Astrocyte of the hippocampus (primary cell): ENCODE measurements at places on chromosomes 4 and X.

- no peak for DNase-seq
Measured at GRCh38 chr4:44462259-44462658, 13.7 kb upstream of the KCTD8 start.

DNA sequence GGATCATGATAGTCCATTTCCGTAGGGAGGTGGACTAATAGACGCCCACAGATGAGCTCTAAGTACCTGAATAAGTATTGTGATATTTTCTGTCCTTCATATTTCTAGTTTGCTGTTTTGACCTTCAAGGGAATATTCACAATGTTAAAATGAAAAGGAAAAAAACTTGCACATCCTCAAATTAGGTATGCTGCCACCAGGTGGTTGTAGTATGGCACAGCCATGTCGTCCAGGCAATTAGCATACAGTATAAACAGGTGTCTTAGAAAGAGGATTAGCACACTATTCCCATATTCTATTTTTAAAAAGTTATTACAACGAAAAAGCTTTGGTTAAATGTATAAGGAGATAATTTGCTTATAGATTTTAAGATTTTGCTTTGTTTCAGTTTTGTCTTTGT is 802.0 kb downstream of the RPA4 start:
- DNase-seq, result peak; percentile 43

GRCh38 chr4:98151145-98151924 is 8.1 kb upstream of the STPG2 start:
- no peak for DNase-seq

- DNase-seq, result no peak
Measured at GRCh38 chr4:1091561-1091995, 21.8 kb downstream of the RNF212 start.

GRCh38 chr4:17230727-17231126 is 281.2 kb downstream of the QDPR start:
- no peak for DNase-seq

- no peak for DNase-seq
Measured at GRCh38 chr4:20288846-20289512, 37.3 kb downstream of the SLIT2 start.

GRCh38 chr4:61182915-61183314 is 17.2 kb upstream of the ADGRL3 start:
- DNase-seq, result no peak

GRCh38 chrX:20221902-20222301 is 44.8 kb downstream of the RPS6KA3 start:
- peak; percentile 4 for DNase-seq

- DNase-seq, result no peak
Measured at GRCh38 chrX:109464231-109464630, 17.7 kb downstream of the GUCY2F start.

- peak; percentile 36 for DNase-seq
Measured at GRCh38 chrX:17187136-17187756, 187.8 kb upstream of the NHS start.

DNA sequence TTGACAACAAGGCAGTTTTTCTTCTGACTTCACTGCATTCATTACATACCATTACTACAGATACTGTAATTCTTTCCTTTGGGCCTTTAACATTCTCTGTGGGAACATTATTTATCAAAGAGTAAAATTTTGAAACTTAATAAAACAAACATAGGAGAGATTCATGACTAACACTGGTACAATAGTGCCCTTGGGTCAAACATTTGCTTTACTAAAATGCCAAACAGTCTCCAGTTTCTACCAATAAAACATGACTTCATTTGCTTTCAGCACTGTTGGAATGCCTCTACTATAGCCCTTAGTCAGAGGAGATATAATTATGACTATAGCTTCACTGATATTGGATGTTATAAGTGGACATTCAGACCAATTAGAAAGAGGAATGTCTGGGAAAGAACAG is 481.5 kb downstream of the PACRGL start:
- peak; percentile 11 for DNase-seq

- DNase-seq, result no peak
Measured at GRCh38 chr4:38222892-38223291, 262.7 kb downstream of the PTTG2 start.

DNA sequence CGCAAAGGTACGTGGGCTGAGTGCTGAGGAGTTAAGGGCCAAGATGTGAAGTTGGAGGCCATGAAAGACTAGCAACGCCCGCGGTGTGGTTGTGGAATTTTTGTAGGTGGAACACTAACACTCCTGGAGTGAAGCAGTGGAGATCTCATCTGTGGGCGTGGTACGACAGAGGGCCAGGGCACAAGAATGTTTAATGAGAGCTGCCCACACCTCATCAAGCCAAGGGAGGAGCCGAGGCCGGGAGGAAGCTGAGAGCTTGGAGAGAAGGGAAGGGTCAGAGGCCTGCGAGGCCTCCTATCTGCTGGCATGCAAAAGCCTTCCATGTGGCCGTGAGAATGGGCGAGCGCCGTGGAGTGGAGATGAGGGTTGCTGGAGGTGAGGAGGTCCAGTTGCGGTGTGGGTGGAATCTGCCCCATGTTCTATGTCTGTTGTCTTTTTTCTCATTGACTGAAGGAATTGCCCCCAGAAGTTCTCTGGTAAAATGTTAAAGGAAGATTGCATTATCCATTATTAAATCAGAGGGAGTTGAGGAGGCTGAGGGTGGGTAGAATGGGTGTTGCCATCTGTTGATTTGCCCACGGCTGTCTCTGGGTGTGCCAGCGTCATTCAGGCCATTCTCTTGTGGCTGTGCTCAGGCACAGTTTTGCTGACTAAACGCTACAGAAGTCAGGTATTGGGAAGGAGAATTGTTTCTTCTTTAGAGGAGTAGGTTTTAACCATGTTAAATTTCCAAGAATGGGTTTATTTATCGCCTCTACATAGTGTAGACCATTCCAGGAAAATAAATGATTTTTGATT is 19.8 kb downstream of the SNX25 start:
- no peak for DNase-seq

DNA sequence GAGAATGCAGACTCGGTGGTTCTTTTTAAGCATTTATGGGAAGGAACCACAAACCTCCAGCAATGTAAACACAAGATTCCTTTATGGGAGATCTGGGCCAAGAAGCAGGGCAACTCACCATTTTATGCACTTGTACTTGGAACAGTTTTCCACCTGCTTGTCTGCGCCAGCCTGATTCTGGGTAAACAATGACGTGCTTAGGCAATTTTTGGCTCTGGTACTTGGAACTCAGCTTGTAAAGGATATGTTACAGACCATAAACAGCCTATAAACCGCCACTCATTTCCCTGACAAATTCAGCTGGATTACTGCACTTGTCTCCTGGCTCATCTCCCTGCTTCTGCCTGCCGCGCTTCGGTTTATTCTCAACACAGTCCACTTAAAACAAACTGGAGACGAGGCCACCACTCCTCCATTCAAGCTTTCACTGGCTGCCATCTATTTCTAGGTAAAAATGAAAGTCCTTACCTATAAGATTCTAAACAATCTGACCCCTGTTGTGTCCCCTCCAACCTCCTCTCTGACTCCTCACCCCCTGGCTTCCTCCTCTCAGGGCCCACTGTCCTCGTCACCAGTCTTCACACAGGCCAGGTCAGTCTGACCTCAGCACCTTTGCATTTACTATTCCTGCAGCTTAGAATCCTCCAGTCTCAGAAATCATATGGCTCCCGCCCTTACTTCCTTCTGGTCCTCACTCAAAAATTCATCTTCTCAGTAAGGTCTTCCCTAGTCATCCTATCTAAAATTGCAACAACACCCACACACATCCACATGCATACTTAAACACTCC is 205.9 kb upstream of the GALNT7 start:
- peak; percentile 92 for DNase-seq

GRCh38 chrX:54529151-54529550 is 868 bp upstream of the GNL3L start:
- no peak for DNase-seq

GRCh38 chr4:150971901-150972300 is 43.2 kb downstream of the LRBA start:
- DNase-seq, result no peak

DNA sequence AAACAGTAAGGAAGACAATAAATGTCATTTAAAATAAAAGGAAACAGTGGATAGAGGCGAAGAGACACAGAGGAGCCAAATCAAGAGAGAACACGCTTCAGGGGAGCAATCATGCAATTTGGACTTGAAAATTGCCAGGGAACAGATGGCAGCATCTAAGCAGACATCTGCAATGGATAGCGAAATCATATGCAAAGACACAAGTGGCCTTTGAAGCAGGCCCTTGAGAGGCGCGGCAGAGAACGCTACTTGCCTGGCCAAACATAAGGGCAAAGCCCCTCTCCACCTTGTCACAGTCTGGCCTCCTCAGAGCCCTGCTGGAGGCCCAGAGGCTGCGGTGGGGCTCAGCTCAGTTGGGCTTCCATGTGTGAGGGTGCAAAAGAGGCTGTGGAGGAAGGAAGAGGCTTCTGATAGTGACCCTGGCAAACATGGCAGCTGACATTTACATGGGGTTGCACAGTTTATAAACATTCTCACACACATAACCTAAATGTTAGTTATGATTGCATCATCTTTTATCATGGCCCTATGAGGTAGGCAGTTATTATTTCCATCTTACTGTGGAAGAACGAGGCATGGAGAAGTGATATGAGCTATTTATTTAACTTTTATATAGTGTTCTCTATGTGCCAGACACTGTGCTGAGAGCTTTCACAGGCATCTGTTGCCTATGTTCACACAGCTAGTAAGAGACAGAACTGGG is 18.3 kb downstream of the ADGRG4 start:
- DNase-seq, result no peak

DNA sequence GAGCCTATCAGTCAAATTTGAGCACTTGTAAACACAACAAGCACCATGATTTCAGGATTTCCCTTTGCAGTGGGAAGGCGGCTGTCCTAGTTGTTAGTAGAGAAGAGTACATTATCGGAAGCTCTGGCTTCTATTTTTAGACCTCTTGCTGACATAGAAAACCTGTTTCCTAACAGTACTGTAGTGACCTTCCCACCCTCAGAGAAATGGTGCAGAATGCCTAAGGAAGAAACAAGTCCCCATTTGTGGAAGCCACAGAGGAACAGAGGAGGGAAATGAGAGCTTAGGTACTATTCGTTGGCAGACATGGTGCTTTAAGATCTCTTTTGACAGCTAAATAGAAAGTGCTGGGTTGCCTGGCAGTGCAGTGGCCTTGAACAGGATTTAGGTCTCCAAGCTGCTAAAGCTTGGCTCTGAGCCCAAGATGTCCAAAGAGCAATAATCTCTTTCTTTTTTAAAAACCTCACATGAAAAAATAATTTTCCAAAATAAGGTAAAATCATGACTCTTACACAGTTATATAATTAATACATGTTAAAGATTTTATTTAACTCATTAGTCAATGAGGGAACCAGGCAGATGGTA is 24.9 kb downstream of the GLRA2 start:
- DNase-seq, result no peak

DNA sequence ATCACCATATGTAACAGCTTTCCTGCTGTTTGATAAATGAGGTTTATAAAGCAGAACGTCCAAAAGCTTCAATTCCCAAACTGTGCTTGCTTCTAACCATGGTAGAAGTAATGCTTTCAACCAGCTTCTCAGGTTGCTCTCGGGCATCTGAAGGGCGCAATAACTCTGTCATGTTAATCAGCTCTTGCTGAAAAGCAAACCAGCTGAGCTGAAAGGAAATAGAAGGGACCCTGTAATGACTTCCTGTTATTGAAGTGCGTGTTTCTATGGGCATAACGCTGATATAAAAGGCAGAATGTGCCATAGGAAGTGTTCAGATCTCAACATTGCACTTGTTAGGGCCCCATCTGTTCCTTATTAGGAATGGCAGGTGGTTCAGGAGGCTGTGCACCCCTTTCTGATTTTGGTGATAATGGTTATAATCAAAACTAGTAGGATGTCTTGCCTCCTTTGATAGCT is 21.2 kb downstream of the HERC3 start:
- peak; percentile 33 for DNase-seq

DNA sequence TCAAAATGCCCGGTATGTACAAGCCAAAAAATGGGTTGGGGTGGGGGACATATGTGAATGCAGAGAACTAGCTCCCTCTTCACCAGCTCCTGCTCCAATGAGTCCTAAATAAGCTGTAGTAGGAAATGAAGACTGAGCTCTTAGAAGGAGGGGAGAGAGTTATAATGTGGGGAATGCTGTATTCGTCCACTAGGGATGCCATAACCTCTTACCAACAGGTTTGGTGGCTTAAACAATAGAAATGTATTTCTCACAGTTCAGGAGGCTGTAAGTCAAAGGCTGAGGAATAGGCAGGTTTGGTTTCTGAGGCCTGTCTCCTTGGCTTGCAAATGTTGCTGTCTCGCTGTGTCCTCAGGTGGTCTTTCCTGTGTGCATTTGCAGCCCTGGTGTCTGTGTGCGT is 4.4 kb upstream of the INPP4B start:
- no peak for DNase-seq

DNA sequence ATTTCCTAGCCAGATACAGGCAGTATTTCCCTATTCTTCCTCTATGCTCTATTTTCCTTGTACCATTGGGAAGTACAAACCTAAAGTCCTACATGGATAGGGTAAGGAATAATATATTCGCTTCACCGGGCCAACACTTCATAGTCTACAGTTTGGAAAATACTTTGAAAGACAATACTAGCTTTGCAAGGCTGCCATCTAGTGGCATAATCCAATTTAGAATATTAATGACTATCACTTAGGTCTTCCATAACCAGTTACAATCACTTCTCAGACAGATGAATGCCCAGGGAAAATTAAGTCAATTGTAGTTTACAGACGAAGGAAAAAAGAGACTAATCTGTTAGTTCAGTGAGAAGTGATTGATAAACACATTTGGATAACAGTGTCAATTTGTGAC is 141.0 kb upstream of the FAM47C start:
- peak; percentile 42 for DNase-seq

- DNase-seq, result peak; percentile 33
Measured at GRCh38 chrX:2299871-2300270, 200.9 kb downstream of the DHRSX start.

GRCh38 chrX:24145303-24146186 is 4.0 kb upstream of the ZFX start:
- DNase-seq, result peak; percentile 59

DNA sequence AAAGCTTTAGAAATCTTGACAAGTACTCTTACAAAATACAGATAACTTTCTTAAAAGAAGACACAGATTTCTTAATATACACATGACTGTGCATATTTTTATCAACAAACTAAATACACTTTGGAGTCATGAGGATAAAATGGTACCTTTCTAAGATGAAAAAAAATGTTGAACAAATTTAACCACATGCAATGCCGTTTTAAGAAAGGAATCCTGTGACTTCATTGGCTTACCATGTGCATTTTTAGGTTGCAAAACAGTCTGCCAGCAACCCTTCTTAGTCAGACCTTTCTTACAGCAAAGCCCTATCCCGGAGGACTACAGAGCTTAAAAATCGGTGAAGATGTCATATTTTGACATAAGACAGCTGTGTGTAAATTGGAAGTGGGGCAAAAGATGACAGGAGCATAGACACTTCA is 51.7 kb downstream of the GASK1B start:
- DNase-seq, result peak; percentile 86

DNA sequence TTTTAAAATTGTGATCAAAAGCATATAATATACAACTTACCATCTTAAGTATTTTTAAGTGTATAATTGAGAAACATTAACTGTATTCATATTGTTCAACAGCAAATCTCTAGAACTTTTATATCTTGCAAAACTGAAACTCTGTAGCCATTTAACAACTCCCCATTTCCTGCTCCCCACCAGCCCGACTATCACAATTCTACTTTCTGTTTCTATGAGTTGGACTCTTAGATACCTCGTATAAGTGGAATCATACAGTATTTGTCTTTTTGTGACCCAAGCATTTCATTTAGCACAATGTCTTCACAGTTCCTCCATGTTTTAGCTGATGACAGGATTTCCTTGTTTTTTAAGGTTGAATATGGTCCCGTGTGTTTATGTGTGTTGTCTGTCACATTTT is 106.0 kb downstream of the LRBA start:
- no peak for DNase-seq
